NCI-H2107 (cell line): ENCODE measurements at places on chromosomes 6 and 20.

DNA sequence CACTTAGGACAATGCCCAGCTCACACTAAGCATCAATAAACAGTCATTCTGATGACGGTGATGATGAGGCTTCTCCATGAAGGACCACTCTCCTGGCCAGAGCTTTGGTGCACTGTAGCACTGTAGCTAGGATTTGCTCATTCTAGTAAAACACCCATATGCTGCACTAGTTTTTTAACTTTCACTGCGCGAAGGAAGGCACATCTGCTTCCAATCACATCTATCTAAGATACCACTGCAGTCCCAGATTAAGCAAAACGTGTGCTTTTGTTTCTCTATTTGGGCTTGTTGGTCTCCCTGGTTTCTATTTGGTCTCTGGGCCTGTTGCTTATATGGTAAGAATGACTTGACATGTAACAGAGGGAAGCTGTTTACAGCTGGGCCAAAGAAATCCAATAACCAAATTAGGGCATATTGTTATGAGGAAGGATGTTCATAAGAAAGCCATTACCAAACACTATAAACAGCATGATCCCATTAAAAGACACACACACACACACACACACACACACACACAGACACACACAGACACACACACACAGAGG lies 62.4 kb downstream of the FAM229B start:
- no peak for DNase-seq

DNA sequence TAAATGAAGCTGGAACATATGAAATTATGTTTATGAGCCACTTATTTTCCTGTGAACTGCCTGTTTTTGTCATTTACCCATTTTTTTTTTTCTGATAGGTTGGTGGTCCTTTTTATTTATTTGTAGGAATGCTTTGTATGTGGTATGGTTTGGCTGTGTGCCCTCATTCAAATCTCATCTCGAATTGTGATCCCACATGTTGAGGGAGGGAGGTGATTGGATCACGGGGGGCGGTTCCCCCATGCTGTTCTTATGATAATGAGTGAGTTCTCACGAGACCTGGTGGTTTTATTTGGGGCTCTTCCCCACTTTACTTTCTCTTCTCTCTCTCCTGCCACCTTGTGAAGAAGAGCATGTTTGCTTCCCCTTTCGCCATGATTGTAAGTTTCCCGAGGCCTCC lies 77.3 kb downstream of the CDH26 start:
- no peak for DNase-seq

DNA sequence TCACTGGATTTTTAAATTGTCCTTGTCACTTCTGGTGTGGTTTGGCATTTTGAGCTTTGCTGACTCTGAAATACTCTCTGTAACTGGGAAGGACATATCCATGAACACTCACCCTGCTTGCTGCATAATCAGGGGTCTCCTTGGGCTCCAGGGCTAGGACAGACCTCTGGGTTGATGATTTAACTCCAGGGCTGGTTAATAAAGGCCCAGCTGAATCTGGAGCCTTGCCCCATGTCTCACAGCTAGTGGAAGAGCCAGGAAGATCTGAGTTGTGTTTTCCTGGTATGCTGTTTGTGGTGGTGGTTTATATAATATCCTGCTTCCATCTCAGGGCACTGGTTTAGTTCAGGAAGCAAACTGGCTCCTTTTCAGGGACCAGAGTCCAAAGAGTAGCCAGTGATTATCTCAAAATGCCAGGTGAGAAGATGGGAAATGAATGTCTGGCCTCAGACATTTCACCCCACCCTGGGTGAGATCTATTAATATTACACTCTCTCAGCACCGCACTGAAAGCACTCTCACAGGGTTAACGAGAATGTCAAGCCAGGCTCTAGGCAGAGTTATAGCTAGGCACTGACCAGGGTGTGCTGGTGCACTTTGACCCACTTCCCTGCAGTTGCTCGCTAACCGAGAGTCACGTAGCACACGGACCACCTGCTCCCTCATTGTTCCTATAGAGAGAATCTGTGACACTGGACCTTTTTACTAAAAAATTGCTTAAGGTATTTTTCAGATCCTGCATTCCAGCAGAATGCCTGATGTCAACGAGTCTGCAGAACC lies 90.1 kb upstream of the SLC22A16 start:
- DNase-seq = no peak

DNA sequence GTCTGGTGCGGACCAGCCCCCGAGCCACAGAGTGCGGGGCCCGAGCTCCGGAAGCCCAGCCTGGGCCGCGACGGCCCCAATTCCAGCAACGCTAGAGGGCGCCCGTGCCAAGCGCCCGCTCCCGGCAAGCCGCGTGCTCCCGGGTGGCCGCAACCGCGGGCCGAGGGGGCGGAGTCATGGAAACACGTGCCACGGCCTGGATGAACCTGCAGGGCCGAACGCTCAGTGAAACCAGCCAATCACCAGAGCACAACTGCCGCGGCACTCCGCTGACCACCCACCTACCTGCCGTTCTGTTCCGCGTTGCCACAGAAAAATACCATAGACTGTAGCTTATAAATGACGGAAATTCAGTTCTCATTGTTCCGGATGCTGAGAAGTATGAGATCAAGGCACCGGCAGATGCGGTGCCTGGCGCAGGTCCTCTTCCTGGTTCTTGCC lies 85.7 kb upstream of the FOXC1 start:
- DNase-seq = no peak

GRCh38 chr20:4585104-4585753 lies 136.5 kb upstream of the PRND start:
- DNase-seq = no peak

GRCh38 chr6:127030836-127031235 lies 87.6 kb upstream of the RSPO3 start:
- no peak for DNase-seq
